AG04449 (cell line): ENCODE measurements at places on chromosomes 11 and 22.

DNA sequence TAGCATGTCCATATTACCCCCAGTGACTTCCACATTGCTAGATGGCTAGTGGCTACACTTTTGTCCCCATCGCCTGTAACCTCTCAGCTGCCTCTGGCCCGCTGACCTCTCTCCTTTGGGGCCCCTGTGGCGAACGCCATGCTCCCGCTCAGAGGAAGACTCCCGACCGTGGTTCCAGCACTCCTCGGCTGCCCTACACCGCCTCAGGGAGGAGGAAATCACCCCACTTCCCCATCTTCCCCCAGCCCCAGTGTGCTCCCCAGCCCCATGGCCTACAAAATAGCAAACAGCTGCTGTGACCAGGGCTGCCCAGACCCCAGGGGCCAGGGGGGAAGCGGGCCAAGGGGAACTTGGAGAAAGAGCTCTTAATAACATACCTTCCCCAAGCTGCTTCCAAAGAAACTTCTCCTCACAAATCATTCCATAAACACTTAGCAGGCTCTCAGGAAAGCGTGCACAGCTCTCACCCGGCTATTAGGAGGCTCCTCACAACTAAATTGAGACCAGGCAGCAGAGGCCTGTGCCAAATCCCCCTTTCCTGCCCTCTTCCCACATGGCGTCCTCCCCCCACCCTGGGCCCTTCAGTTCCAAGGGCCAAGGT, 63.5 kb upstream of the WNT11 start:
- no peak for DNase-seq

DNA sequence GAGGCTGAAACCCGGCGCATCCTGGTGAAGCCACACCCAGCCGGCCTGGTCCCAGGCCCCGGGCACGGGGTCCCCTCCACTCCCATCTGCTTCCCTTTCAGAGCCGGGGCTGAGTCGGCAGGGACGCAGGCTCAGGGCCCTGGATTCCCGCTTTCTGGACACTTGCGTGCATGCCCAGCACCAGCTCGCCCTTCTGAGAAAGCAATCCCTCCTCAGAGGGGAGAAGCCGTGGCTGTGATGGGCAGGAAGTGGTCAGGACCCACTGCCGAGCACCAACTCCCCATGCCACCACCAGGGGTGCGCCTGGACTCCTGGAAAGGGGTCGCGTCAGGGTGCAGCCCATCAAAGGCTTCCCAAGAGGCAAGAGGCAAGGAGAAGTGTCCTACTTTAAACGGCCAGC, 15.1 kb downstream of the CDKN1C start:
- no peak for DNase-seq

DNA sequence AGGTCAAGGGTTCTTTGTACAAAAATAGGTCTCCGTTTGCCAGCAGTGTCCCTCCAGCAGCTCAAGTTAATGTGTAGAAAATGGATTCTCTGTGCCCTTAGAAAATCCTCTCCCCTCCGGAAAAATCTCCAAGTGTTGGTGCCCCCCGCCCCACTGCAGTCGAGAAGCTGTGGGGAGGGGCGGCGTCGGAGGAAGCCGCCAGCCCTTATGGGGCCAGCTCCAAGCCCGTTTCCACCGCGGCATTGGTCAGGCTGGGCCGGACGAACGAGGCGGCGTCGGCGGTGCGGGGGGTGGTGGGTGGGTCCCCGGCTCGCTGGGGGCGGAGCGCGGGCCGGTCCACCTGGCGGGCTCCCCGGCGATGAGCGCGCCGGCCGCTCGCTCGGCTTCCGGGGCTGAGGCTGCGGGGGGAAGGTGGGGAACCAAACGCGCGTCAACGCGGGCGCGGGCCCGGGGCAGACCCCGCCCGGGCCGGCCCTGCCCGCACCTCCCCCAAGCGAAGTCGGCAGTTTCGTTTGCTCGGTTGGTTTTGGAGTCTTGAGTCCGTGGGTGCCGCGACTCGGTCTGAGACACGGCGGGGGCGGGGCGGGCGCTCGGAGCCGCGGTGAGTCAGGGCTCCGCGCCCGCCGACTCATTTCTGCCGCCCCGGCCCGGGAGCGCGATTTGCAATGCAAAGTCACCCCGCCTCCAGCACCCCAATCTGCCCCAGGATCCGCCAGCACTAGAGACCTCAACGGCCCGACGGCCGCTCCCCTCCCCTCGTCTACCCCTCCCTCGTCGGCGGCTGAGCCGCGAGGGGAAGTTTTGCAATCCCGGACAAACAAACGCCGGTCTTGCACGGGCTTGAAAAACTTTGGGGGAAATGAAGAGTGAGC, 1.4 kb downstream of the ASCL2 start:
- DNase-seq, result no peak

- DNase-seq, result no peak
Measured at GRCh38 chr22:46655861-46656608, 35.8 kb downstream of the GRAMD4 start.

GRCh38 chr22:20590477-20591294, 83.3 kb downstream of the MED15 start:
- no peak for DNase-seq

DNA sequence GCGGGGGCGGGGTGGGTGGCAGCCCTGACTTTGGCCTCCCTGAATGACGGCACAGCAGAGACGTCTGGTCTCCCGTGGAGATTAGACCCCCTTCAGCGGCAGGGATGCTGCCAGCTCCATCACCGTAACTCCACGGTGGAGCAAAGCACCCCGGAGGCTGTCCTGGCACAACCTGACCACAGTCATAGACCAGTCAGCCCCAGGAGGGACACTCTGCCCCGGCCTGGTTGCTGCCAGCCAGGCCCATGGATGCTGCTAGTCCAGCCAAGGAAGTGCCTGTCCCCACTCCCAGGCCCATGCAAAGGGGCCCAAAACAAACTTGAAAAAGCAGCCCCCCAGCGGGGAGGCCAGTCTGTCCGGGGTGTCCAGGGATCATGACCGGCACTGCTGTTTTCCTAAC, 11.5 kb upstream of the ANO1 start:
- no peak for DNase-seq

- no peak for DNase-seq
Measured at GRCh38 chr11:85673393-85673792, 8.5 kb upstream of the CREBZF start.

GRCh38 chr22:49327411-49328117, 500.1 kb downstream of the BRD1 start:
- no peak for DNase-seq

DNA sequence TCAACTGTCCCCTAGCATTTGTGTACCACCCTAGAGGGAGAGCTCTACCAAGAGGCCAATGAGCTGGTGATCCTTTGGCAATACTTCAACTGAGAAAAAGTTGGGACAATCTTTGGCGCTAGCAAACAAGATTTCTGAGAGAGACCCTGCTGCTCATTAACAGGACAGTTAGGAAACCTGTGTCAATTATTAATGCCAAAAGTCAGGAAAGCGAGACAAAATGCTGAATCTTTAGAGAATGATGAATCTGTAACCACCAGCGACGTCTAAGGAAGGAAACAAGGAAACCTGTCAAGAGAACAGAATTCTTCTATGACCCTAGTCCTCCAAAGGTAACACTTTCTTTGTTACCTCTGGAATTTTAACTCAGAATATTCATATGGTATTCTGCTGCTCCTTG, 19.9 kb downstream of the LARGE2 start:
- no peak for DNase-seq

GRCh38 chr11:2135648-2136201, 3.5 kb downstream of the IGF2 start:
- DNase-seq, result no peak

- DNase-seq, result no peak
Measured at GRCh38 chr22:24741769-24742168, 32.8 kb downstream of the PIWIL3 start.

DNA sequence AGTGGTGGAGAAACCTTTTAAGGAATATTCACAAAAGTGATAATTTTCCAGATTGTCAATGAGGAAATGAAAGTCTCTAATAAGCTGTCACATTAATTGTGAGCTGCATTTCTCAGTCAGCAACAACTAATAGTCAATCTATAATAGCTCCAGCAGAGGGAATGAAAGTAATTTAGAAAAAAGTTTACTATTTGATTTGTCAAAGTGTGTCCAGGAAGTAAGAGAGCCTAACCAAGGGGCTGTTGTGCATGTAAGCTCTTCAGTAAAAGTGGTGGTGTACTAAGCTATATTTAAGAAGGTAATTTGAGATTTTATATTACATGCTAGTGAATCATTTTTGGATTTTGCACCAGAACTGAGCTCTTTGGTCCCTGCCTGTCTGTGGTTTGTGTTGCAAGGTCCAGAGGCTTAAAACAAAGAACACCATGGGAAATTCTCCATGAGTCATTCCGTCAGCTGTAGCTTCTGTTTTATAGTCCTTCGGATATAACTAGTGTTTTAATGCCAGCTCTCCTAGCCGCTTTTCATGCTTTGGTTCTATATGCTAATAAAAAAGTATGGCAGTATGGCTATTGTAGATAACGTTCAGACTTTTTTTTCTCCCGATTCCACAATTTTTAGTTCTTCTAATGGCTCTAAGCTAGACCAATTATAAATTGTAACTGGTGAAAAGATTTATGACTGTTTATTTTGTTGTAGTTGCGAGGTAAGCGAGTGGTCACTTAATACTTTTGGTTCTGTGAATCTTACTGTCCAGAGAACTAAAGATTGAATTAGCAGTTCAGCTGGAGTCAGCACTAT, 64.6 kb downstream of the ARHGEF12 start:
- peak; percentile 92 for DNase-seq
